Stimulated activated CD8-positive, alpha-beta memory T cell treated with anti-CD3 and anti-CD28 coated beads, Interleukin-15, amount 100 ng/mL, for 4 hours (primary cell): ENCODE measurements at places on chromosomes 1 and 21.

DNA sequence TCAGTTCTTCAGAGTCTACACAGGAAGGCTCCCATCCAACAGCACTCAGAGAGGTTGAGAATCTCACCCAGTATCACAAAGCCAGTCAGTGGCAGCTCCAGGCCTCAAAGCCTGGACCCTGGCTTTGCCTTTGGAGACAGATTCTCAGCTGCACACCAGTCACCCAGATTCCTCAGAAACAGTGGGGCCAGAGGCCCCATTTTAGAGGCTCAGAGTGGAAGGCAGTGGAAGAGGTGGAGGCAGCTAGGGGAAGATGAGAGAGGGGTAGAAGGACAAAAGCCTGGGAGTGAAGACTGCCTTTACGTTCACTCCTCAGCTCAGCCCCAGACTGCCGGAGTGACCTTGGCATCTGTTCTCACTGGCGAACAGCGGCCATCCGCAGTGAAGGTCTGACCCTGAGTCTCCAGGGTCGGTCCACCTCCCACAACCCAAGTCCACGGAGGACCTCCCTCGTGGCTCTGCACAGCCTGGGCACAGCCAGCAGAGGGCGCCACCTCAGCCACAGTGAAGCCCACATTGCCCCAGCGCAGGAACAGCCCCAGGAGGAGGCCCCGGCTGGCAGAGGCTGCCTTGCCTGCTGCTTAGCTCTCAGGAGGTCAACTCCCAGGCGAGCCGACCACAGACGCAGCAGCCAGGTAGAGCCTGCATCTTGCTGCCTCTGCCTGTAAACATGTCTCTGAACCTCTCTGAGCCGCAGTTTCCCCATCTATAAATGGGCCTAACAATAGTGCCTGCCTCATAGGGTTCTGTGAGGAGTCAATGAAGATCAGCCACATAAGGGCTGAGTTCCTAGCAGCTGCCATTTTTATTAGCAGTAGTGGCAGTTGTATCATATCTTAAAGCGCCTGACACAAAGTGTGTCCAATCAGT lies 5.9 kb upstream of the FNDC5 start:
- DNase-seq: peak; percentile 20

GRCh38 chr1:100734676-100735075 lies 15.1 kb downstream of the VCAM1 start:
- no peak for DNase-seq

DNA sequence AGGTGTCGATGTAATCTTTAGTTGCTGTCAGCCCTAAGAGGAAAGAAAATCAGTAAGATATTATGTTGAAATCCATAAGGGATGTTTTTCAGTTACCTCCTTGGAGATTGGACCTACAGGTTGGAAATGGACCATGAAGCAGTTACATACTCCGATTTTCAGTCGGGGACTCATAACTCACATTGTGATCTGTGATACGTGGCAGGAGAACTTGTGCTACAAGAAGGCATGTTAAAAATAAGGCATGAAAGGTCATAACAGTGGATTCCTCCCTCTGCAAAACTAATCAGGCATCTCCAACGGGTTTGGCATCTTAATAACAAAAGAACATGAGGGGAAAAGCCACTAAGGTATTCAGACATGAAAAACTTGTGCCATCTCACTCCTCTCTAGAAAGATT lies 111.2 kb upstream of the CACHD1 start:
- no peak for DNase-seq

DNA sequence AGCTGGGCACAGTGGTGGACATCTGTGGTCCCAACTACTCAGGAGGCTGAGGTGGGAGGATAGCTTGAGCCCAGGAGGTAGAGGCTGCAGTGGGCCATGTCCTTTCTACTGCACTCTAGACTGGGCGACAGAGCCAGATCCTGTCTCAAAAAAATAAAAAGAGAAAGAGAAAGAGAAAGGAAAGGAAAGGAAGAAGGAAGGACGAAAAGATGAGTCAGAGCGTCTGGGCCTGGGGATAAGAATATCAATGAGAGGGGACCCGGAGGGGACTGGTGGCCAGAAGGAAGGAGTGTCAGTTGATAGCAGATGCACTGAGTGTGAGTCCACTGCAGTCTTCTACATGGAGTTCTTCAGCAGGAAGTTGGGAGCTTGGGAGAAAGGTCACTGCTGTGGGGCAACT lies 75.6 kb downstream of the SYT6 start:
- no peak for DNase-seq

- DNase-seq: no peak
These were observed 69.0 kb downstream of the UBIAD1 start for GRCh38 chr1:11341901-11342552.

GRCh38 chr1:203086992-203087763 lies 1.4 kb upstream of the MYOG start:
- no peak for DNase-seq

DNA sequence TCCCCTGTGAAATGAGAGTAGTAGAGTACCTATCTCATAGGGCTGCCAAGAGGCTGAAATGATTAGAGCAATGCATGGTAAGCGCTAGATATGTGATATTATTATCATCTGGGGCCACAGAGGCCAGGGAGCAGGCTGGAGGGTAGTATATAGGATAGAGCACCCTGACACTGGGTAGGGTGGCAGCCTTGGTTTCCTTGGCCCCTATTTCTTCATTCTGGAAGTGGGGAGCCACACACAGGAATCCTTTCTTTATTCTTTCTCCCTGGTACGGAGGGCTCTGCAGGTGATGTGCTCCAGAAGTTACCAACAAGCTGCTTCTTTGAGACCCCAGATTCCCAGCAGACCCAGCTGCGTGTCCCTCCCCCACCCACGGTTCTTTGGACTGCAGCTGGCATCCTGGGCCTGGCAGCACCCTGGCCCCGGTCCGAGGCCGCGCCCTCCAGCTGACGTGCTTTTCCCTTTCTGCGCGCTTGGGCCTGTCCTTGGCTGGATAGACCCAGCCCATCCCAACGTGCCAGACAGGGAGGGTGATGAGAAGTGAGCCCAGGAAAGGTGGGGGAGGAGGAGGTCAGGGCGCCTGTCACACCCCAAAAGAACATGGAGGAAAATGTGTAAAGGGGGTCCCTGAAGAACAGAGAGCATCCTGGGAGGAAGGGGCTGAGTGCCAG lies 18.2 kb downstream of the INAVA start:
- DNase-seq: no peak
